Kidney epithelial cell (primary cell): ENCODE measurements at places on chromosomes 12 and 14. TPM values are rescaled to one million over a fixed set of nuclear protein-coding genes. Genes with fewer than 3 reads are reported as not detected.

The HOTAIR gene
- total RNA-seq, result 0.46 and 0.55 TPM in 2 replicates

- no peak for DNase-seq
Measured at GRCh38 chr12:115079760-115080159, 395.8 kb upstream of the TBX3 start.

DNA sequence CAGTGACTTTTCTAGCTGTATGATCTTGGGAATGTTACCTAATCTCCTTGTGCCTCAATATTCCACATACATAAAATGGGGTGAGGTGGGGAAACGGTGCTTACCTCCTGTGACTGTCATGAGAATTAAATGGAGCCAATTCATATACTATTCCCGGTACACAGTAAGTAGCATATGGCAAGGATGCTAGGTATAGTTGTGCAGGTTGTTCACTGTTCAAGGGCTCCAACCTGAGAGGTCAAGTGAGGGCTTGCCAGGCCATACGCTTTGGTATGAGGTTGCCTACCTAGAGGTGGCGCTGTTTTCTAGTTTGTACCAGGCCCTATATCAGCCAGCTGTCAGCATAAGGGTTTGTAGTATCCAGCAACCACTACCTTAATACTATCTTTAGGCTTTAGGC is 3.6 kb upstream of the BATF start:
- no peak for DNase-seq

GRCh38 chr12:101885912-101886561 is 8.7 kb downstream of the DRAM1 start:
- no peak for DNase-seq

- no peak for DNase-seq
Measured at GRCh38 chr14:64200170-64200569, 94.0 kb downstream of the ESR2 start.

DNA sequence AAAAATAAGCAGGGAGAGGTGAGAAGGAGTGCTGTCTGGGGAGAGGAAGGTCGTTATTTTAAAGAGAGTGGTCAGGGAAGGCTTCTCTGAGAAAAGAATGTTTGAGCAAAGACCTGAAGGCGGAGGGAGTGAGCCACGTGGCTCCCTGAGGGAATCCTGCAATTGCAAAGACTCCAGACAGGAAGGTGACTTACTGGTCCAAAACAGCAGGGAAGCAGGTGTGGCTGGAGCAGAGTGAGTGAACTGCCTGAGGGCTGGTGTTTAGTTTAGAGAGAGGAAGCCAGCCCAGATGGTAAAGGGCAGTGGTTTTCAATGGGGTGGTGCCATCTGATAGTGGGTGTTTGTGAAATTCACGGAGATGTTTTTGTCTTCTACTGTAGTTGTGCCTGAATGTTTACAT is 58.8 kb upstream of the LTA4H start:
- DNase-seq, result peak; percentile 21

The CLEC4A gene
- total RNA-seq, result 0.50 and 0.62 TPM in 2 replicates

DNA sequence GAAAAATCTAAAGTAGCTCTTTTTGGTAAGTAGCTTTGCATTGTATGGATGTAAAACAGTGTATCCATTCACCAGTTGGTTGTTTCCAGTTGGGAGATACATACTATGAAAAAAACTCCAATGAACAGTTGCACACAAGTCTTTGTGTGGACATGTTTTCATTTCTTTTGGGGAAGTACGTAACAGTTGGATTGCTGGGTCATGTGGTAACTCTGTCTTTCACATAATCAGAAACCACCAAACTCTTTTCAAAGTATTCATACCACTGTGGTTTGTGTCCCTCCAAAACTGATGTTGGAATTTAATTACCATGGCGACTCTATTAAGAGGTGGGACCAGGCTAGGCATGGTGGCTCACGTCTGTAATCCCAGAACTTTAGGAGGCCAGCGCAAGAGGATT is 58.9 kb upstream of the RESF1 start:
- DNase-seq, result no peak

The LRRK2 gene
- total RNA-seq, result 0.63 and 0.75 TPM in 2 replicates

DNA sequence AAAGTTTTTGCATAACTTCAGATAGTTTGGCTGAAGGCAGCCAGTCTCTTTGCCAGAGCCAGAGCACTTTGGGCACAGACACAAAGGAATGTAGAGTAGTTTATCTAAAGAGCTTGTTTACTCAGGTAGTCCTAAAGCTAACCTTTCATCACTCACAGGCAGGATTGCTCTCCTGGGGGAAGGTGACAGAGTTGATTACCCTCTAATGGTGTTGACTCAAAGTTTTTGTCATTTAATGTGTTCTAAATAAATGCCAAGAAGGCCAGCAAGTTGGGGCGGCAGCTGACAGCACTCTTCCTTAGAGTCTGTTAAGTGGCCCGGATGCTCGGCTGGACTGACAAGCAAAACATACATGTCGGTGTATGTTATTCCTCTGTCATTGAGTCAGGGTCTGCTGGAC is 9.3 kb upstream of the TAS2R46 start:
- no peak for DNase-seq

GRCh38 chr14:89254166-89254909 is 162.7 kb downstream of the FOXN3 start:
- DNase-seq, result no peak

- no peak for DNase-seq
Measured at GRCh38 chr12:27436029-27436428, 10.5 kb upstream of the SMCO2 start.

- no peak for DNase-seq
Measured at GRCh38 chr14:72611506-72611905, 282.4 kb downstream of the DPF3 start.

DNA sequence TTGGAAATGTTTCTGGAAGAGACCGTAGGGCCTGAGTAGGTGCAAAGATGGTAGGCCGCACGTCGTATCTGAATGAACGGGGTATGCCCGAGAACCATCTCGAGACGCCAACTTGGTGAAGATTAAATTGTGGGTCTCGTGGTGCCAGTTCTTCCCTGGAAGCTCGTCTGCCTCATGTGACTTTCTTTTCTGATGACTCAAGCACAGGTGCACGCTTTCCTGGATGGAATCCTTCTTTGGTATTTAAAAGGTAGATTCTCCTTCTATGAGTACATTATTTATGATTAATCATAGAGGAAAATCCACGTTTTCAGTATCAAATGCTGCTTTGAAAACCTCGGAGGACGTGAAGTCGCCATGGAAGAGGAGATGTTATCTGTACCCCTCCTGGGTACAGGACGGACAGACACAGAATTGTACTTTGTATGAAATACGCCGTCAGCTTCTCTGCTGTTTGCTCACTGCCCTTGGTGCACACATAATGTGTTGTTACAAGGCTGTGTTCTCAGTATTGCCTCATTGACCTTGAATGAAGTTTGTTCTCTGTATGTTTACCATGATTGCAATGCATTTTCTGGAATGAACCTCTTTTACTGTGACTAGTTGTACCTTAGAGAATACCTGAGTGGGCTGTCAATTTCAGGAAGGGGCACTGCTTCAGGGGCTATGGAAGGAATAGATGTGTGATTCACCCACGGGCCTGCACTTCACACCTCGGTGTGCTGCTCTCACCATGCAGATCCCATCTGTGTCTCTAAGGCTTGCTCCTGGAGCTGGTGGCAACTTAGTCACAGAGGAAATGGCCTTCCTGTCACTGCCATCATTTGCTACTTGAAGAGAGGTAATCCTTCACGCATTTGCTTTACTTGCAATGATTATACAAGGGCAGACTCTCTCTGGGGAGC is 137.3 kb upstream of the RTL1 start:
- DNase-seq, result no peak

The TTC6 gene
- total RNA-seq, result 0.13 and 2.8 TPM in 2 replicates

GRCh38 chr14:90456551-90456950 is 59.7 kb downstream of the CALM1 start:
- no peak for DNase-seq

GRCh38 chr12:18753481-18754123 is 15.7 kb downstream of the CAPZA3 start:
- DNase-seq, result no peak

- DNase-seq, result no peak
Measured at GRCh38 chr12:130574402-130574801, 141.7 kb downstream of the RIMBP2 start.

DNA sequence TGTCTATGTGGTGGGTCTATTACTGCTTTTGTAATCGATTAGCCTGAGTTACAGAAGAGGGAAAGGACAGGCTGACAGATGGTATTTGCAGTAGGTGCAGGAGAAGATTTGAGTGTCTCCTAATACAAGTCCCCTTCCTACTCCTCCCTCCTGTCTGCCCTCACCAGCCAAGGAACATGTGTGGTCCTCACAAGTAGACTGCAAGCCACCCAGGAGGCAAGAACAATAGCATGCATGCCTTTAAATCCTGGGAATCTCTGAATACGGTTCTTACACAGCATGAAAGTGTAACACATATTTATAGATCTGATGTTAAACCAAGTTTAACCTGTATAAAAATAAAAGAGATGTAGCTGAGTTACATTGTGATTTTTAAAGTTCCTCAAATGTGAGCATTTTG is 117.0 kb downstream of the PTCSC3 start:
- no peak for DNase-seq

The SPIC gene
- total RNA-seq, result not detected in 2 replicates

DNA sequence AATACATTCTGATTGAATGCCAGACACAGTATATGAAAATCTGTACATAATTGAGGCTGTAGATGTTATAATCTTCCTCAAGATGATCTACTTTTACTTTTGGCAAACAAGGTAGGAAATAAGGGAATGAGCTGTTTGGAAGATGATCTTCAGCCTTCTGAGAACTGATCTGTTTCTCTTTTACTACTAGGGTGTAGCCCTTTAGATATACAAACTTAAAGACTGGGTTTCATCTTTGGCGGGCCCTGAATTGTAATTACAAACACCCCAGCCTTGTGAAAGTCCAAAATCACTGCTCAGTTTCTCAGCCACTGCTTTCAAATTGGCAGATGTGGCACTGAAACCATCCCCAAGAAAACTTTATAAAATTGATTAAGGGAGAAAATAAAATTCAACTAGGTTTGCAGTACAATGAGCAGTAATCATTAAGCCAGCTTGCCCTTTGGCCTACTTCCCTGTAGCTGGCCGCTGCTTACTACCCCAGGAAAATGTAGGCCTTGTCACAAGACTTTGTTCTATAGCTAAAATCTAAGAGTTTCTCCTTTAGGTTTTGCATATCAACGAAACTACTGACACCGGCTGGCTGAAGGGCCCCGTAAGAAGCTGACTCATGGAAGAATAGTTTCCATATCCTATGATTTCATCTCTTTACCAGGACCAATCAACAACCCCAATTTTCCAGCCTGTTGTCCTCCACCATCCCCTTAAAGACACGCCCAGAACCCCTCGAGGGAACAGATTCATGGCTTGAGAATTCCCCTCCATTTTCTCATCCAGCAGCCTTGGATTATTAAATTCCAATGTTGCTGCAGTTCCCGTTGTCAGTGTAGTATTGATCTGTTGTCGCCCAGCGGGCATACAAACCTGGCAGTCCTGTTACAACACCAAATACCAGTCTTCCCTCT is 210.8 kb downstream of the PCNX1 start:
- peak; percentile 38 for DNase-seq

GRCh38 chr14:75277815-75278421 is 710 bp upstream of the FOS start:
- no peak for DNase-seq
